ENCODE measurements at places on chromosomes 11 and 22.

DNA sequence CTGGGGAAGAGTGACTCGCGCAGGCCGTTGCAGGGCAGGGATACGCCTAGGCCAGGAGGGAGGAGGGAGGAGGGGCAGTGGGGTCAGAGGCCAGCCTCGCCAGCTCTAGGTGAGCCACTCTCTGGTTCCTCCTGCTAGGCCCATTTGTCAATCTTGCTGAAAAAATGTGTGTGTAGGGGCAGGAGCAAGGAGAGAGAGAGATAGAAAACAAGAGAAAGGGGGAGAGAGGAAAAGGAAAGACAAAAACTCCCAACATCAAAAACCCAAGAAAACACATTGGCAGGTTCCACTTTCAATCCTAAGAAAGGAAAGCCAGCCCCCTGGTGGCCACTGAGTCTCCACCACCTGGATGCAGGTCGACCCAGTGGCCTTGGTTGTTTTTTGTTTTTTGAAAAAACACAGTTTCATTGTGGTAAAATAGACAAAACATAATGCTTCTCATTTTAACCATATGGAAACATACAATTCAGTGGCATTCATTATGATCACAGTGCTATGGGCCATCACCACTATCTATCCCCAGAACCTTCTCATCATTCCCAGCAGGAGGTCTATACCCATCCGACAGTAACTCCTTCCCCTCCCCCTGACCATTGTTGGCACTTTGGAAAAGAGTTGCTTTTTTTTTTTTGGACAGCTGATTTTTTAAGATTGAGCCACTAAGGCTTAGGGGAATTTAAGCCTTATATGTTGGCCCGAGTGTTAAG lies 10.9 kb downstream of the OMP start:
- no peak for DNase-seq

- DNase-seq = no peak
These were observed 45.4 kb downstream of the MYO7A start for GRCh38 chr11:77173494-77173893.

DNA sequence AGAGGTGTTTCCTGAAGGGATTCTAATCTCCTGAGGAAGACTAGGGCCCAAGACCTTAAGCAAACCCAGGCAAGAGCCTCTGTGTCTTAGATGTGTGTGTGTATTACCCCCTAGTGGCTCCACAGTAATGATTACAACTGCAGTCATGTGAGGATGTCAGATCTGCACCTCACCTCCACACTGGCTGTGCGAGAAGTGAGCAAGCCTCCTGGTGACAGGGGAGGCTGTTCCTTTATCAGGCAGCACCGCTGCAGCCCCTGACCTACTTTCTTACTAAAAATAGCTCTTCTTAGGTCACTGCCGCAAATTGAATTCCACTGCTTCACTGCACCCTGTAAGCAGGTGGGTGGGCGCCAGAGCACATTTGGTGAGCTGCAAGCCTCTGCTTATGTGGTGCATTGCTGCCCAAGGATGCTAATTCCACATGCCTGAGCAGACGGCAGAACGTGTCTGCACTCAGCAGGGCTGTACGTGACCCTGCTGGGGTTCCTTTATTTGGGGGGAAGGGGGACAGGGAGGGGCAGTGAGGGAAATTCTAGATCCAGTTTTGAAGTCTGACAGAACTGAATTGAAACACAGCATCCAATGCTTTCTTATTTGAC lies 112.4 kb downstream of the KCNC1 start:
- no peak for DNase-seq

GRCh38 chr11:123046473-123047259 lies 15.3 kb downstream of the HSPA8 start:
- no peak for DNase-seq

DNA sequence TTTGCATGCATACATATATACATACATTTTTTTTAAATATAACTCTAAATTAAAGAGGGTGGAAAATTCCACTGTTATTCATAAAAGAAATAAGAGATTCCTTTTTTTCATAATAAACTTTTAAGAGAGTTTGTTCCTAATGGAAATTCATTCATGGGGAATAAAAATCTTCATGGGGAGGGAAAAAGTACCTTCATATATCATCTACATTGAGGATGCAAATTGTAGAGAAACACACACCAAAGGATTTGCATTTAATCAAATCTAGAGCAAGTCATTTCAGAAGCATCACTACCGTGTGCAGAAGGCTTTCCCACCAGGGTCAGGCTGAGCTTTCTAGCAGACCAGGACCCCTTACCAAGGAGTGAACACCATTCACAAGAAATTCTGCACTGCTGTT lies at the start of gene POU2AF2:
TSS of gene POU2AF2 (plus strand) at position 301 of the 400 bp plus-strand sequence. CDS start 129 bp downstream, outside the sequence.
- no peak for DNase-seq

DNA sequence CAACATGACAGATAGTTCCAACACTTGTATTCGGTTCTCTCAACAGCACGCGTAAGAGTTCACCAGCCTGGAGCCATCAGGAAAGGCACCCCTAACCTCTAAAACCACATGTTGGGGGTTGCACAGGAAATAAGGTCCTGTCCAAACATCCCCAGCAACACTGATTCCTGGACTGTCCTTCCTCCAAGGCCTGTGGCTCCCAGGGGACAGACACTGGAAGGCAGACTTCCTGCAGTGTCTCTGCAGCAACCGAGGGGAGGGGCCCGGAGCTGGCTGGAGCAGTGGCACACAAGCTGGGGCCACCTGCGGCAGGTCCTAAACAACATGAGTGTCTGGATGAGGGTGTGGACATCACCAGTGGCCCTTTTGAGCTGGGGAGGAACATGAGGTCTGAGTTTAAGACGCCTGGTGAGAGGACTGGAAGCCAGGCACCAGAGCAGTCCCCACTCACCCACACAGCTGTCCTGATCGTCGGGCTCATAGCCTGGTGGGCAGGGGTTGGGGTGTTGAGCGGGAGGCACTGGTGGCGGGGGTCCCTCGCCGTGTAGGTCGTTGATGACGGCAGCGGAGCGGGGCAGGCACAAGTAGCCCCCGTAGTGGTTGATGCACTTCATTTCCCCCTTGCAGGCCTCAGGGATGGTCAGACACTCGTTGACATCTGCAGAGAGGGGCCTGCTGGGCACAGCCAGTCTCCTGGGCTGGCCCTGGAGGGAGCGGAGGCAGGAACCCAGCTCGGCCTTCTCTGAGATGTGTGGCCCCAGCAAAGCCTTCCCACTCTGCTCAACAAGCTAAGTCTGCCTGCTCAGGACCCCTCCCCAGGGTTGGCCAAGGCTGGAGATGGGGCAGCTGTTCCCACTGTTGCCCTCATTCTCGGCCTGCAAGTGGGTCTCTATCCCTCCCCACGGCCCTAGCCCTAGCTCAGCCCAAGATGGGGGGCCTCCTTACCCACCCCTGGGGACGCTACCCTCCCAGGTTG lies 1.6 kb downstream of the EFEMP2 start:
- no peak for DNase-seq

- DNase-seq = no peak
These were observed 83.9 kb downstream of the NCAM1 start for GRCh38 chr11:113045146-113045545.

- no peak for DNase-seq
These were observed 10.6 kb upstream of the IFTAP start for GRCh38 chr11:36583667-36584066.

GRCh38 chr11:68999093-68999747 lies 13.8 kb downstream of the MRGPRF start:
- no peak for DNase-seq

- no peak for DNase-seq
These were observed 38.3 kb upstream of the MMP7 start for GRCh38 chr11:102568851-102569250.

DNA sequence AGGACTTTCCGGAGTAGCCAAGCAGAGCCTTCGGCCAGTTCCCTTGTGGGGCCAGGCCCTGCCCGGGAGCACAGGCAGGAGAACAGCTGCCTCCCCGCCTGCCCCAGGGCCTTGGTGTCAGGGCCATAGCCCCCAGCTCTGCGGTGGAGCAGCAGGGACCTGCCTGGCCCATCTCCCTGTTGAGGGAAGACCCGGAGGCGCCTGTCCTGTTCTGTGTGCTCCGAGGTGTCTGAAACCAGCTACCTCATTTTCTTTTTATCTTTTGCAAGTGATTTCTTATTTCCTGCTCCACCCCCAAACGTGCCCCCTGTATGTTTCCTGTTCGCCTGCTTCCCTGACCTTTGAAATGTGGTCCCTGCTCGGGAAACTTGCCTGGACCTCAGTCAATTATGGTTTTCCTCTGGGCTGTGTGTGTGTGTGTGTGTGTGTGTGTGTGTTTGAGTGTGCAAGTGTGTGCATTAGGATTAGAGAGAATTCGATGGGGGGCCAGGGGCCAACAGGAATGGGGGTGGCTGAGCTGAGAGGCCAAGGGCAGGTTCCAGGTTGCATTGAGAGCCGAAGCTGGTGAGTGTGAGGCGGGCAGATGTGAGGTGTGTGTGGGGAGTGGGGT lies 19.1 kb downstream of the LRP5 start:
- no peak for DNase-seq

GRCh38 chr11:128666397-128666796 lies 27.5 kb upstream of the FLI1 start:
- no peak for DNase-seq

- DNase-seq = no peak
These were observed 612 bp downstream of the ASPHD2 start for GRCh38 chr22:26429458-26430286.

- DNase-seq = no peak
These were observed 77.2 kb upstream of the CD44 start for GRCh38 chr11:35061516-35062440.

DNA sequence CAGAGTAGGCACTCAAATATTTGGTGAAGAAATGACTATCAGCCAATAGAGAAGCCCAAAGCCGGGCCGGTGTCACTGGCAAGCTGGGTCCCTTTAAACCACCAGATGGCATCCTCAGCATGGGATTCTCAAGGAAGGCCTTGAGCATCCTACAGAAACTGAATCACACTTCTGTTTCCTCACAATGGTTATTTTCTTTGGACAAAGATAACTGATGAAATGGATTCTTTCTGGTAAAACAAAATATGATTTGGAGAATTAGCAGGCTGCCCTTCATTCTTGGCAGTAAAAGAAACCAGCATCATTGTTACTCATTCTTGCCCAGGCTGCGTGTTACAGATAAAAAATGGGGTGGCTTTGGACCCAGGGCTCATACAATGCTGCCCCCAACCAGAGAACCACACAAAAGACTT lies 30.3 kb upstream of the ASPHD2 start:
- DNase-seq = peak; percentile 12

DNA sequence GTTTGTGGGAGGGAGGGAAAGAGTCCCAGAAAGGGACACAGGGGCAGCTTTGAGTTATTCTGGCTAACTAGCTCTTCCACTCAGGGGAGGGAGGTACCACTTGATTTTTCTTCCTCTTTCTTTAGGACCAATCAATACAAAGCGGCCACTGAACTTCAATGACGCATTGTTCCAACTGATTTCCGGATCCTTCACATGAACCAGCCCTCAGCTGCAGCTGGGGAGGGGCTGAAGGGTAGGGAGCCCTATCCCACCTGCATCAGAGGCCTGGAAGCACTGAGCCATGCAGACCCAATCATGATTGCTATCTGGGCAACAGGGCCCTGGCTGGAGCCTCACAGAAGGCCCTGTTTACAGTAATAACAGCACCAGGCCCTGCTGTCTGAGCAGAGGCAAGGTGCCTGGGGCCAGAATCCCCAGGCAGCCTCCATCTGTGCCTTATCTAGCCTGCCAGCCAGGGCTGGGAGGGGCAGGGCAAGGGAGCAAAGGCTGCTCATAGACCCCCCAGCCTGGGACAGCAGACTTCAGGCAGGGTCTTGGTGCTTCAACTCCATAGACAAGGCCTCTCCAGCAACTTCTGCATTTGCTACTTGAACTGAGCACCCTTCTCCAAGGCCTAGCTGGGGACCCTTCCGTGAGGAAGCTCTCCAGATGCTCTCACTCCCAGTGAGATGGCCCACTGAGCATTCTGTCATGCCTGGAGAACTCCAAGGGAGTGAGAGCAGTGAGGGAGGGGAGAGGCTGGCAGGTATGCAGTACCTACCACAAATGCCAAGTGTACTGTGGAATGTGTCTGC lies 22.5 kb downstream of the CLPB start:
- no peak for DNase-seq

GRCh38 chr22:21936151-21936775 lies 16.4 kb downstream of the PPM1F start:
- no peak for DNase-seq

GRCh38 chr22:38569181-38569971 lies 607 bp downstream of the DMC1 start:
- no peak for DNase-seq

- no peak for DNase-seq
These were observed 33.0 kb downstream of the ATXN10 start for GRCh38 chr22:45704648-45705047.

- DNase-seq = no peak
These were observed 59.0 kb downstream of the CEP57 start for GRCh38 chr11:95849087-95849825.

DNA sequence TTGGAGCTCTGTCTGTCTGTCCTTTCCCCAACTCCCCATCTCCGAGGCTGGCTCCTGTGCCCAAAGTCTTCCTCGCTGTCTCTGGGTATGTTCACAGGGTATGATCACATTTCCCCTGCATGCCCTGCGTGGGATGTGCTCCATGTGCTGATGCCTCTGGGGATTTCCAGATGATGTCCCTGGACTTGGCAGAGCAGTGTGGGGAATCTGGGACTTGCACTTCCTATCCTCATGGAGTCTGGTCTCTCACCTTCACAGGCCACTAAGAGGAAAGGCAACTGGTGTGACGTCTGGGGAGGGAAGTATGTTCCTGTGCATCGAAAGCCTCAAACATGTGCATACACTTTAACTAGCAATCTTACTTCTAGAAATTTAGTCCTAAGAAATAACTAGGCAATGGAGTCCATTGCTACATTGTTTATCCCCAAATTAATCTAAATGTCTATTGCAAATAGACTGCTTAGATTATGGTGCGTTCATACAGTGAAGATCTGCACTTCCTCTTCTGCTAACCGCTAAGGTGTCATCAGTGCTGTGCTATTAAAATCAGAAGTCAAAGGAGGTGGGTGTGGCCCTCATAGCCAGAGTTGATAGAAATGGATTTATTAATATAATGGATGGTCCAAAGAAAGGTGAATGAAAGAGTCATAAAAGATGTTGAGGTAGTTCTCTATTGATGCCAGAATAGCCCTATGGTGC lies 20.8 kb downstream of the TIMP3 start:
- no peak for DNase-seq

GRCh38 chr22:23086787-23087186 lies 16.5 kb downstream of the GNAZ start:
- no peak for DNase-seq

GRCh38 chr22:33577862-33578411 lies 342.3 kb downstream of the LARGE1 start:
- DNase-seq = no peak

GRCh38 chr11:122167100-122167499 lies 51.1 kb upstream of the BLID start:
- DNase-seq = no peak

- DNase-seq = no peak
These were observed 895 bp downstream of the TEAD1 start for GRCh38 chr11:12674936-12675696.

Data from effector CD8-positive, alpha-beta T cell (primary cell).